Spinal cord (tissue), 10 donors: ENCODE measurements at places on chromosomes 7 and 10. TPM values are rescaled to one million over a fixed set of nuclear protein-coding genes. Genes with fewer than 3 reads are reported as not detected.
A peak's percentile ranks its signal among the peaks of the same experiment; 100 is the strongest.

Gene MYOF
- 25.5 TPM for total RNA-seq

Gene BMPER
- total RNA-seq, result 36.3 TPM

- no peak for DNase-seq
Measured at GRCh38 chr10:2225609-2226008, 488.3 kb upstream of the ADARB2 start.

DNA sequence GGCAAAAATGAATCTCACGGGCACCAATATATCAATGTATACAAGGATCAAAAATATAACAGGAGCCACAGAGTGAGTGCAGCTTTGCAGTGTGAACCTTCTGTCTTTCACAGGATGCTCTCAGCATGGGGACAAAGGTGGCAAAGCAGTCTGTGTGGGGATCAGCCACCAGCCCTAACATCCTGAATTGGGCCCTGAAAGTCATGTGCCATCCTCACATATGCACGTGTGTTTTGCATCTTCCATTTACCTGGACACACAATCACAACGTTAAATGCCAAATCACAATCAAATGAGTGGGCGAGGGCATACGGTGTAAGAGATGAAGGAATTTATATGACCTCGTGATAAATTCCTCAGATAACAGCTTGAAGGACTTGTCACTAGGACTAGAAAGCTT, 6.5 kb downstream of the TAS2R16 start:
- DNase-seq, result no peak

DNA sequence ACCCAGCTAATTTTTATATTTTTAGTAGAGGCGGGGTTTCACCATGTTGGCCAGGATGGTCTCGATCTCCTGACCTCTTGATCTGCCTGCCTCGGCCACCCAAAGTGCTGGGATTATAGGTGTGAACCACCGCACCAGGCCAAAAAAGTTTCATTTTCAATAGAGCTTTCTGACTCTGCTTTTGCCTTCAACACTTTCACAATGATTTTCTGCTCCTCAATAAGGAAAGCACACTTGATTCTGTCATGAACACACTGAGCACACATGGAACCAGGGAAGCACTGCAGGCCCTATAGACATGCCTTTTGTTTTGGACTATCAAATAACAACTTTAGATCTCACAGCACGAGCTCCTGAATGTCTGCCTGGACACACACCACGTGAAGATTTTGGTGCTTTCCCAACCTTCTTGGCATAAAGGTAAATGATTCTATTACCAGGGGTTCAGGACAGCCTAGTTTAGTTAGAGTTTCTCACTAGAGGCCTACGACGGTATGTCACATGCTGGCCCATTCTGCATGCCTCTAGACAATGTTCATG, 8.0 kb downstream of the RRP12 start:
- DNase-seq, result no peak

DNA sequence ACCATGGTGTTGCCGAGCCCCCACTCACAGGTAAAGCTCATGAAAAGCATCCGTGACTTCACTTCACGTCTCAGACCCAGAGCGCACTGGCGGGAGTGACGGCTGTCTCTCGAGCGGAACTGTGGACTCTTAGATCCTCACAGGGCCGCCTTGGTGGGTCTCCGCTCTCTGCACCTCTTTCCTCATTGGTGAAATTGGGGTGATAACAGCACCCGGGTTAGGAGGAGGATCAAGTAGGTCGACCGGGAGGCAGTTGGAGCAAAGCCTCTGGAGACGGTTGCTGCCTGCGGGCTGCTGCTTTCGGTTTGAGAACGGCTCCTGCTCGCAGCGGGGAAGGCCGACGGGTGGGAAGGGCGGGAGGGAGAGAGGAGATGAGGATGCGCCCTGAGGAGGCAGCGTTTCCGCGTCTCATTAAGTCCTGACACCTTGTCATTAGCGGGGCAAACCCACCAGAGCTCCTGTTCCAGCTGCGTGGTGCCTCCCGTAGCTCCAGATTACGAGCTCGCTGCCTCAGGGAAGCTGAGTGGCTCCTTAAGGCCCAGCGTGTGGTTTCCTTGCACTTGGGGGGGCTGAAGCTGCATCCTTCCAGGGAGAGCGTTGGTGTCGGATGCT, 51.9 kb upstream of the CFAP46 start:
- DNase-seq, result no peak

- DNase-seq, result peak; percentile 80
Measured at GRCh38 chr7:24337180-24337579, 53.2 kb downstream of the NPY start.
